ENCODE measurements at places on chromosomes 3 and 15.

- no peak for DNase-seq
Measured at GRCh38 chr15:93126599-93126998, 37.6 kb upstream of the RGMA start.

GRCh38 chr3:169389211-169389924, 274.1 kb downstream of the MECOM start:
- no peak for DNase-seq

DNA sequence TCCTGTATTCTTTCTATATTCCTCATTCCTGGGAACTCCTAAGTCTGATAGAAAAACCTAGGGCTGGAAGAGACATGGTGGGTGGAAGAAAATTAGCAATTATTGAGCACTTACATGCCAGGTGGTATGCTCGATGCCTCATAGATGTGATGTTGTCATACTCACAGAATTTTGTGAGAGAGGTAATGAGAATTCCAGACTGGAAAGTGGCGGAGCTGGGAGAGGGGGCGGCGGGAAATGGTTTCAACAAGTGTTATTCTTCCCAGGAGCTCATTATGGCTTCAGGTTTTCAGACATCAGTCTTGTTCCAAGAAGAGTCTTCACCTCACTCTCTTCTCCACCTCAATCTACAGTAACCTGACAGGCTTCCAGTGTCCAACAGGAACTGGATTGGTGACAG, 16.2 kb downstream of the TIMP4 start:
- no peak for DNase-seq

DNA sequence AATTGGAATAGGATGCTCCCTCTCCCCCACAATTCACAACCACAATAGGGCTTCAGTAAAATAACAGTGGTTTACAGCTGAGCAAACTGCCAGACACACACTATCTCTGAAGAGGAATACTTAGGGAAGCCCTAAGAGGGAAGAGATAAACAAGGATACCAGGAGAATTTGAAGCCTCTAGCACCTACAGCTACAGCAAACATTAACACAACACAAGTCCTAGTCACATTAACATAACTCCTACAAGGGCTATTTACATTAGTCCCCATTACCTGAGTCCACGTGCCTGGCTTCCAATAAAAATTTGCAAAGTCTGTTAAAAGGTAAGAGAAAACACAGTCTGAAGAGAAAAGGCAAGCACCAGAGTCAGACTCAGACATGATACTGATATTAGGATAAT, 346.9 kb upstream of the CDIN1 start:
- no peak for DNase-seq

DNA sequence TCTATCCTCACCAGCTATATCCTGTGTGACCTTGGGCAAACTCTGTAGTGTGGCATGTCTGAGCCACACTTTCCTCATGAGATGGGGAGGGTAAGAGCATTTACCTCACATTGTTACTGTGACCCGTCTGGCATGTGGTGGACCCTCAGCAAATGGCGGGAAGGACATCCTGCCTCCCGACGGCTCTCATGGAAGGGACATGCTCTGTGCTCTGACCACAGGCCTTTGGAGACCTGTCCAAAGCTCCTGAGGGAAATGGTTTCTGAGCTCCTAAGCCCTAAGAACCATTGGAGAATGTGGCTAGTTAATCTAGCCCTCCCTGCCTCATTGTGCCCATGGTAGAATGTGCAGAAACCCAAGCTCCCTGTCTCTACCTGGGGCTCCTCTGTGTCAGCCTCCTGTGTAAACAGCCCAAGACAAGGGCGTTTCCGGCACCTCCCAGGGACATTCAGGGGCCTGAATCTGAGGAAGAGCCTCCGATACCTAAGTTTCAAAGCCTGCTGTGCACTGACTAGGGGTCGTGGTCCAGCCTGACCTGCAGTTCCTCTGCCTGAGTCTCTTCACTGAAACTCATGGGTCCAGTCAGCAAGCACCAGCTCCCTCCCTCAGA, 29.0 kb downstream of the XYLB start:
- no peak for DNase-seq

DNA sequence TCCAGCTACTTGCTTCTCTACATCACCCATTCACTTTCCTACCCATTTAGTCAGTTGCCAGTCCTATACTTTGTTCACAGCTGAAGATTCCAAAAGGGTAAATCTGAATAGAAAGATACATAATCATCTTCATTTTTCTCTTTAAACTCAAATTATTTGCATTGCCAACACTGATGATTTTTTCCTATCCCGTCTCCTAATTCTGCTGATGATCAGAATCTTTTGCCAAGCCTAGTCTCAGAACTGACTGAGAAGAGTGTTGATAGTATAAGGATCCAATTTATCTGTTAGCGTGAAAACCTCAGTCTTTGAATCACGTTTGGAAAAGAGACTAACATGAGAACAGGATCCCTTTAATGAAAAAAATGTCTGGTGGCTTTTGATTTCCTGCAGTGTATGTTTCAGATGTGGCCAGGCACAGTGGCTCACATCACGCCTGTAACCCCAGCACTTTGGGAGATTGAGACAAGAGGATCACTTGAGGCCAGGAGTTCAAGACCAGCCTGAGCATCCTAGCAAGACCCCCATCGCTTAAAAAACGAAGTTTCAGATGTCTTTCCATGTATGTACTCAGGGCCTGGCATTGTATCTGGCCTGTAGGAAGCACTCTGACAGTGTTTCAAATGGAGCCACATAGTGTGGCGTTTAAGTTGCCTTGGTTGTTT, 169.4 kb downstream of the KLHL25 start:
- DNase-seq, result peak; percentile 55

DNA sequence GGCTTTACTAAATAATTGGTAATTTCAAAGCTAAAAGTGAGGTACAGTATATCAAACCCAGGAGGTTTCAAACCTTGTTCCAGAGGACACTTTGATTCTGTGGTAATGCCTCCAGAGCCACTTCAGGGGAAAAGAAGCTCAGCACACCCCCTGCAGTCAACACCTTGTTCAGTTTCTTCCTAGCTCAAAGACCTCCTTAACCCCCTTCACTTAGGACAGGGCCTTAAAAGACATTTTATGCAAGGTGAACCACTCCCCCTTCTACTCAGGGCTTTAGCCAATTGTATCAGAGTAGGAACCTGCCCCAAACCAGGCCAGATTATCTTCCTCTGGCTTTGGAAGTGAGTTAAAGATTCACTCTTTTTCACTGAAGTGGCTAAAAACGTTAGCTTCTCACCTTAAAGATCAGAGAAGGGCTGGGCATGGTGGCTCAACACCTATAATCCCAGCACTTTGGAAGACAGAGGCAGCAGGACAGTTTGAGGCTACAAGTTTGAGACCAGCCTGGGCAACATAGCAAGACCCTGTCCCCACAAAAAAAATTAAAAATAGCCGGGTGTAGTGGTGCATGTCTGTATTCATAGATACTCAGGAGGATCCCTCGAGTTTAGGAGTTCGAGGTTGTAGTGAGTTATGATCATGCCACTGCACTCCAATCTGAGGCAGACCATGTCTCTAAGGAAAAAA, 3.4 kb downstream of the DENND6A start:
- DNase-seq, result no peak

- no peak for DNase-seq
Measured at GRCh38 chr15:48896869-48897814, 19.2 kb downstream of the EID1 start.

DNA sequence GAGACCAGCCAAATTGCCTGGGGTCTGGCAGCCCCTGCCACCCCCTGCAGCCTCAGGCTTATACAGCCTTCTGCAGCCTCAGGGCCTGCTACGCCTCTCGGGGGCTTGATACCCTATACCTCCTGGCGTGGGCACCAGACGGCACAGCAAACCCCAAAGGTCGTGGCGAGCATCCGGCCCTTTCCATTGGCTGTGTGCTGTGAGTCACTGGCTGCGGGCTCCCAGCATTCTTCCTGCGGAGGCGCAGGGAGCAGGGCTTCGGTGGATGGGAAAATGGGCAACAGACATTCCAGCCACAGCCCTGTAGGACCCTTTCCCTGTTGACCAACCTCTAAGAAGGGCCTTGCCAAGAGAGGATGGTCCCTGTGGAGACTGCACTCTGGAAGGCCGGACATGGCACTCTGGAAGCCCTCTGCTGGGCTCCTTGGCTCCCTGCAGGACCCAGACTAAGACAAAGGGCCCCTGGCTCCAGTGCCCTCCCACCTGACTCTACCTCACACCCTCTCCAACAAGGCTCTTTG, 59.6 kb downstream of the ITGA11 start:
- DNase-seq, result no peak

DNA sequence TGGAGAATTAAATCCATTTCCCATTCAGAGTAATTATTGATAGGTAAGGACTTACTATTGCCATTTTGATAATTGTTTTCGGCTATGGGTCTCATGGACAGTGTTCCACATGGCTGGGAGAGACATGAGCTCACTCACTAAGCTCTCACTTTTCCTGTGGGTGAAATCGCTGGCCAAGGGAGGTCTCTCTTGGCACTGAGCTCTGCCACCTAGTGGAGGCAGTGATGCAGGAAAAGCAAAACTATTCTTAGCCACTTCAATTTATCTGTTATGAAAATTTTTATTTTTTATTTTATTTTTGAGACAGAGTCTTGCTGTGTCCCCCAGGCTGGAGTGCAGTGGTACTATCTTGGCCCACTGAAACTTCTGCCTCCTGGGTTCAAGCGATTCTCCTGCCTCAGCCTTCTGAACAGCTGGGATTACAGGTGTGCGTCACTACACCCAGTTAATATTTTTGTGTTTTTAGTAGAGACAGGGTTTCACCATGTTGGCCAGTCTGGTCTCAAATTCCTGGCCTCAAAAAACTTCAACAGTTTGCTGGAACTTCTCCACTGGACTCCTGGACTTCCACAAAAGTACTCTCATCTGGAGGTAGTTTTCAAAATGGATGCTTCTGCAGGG, 4.7 kb upstream of the RNF13 start:
- peak; percentile 67 for DNase-seq

GRCh38 chr15:25862071-25862471, 1.1 kb downstream of the ATP10A start:
- DNase-seq, result peak; percentile 19

DNA sequence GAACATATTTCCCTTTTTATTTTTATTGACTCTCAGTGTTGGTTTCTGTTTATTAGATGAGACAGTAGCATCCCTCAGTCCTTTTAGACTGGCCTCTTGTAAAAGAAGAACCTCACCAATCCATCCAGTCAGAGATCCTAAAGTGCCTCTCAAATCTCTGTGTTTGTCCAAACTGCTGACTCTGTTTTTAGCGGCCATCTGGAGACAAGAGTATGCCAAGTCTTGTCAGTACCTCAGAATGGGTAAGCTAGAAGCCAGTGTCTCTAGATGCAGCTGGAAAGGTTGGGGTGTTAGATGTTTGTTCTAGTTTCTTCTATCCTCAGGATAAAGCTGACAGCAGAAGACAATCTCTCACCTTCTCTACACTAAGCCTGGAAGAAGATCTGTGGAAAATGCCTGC, 537.7 kb upstream of the ZNF385D start:
- no peak for DNase-seq

GRCh38 chr15:47715856-47716445, 1.4 kb upstream of the SEMA6D start:
- DNase-seq, result no peak

GRCh38 chr3:170228093-170228766, 6.0 kb downstream of the PRKCI start:
- no peak for DNase-seq

- no peak for DNase-seq
Measured at GRCh38 chr3:112017091-112017490, 17.4 kb upstream of the TMPRSS7 start.

DNA sequence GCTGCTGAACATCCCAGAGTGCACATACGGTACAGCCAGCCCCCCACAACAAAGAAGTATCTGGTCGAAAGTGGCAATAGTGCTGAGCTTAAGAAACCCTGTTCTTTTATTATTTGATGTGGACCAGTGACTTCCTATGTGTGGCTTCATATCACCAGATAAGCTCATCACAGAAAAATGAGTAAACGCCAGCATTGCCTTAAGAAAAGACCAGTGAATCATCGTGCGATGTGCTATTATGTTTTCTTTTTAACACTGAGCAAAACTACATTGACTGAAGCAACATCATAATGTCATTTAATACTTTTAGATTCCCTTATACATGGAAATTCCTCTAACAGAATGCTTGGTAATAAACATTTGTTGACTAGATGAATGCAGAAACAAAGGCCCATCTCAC, 45.2 kb upstream of the ARRDC4 start:
- DNase-seq, result no peak

GRCh38 chr15:93948726-93949125, 282.6 kb upstream of the MCTP2 start:
- no peak for DNase-seq

GRCh38 chr15:80465626-80466005, 61.4 kb downstream of the ARNT2 start:
- DNase-seq, result no peak

- DNase-seq, result no peak
Measured at GRCh38 chr15:74752531-74752930, 3.9 kb downstream of the CYP1A2 start.

GRCh38 chr15:68276668-68277067, 877 bp upstream of the FEM1B start:
- no peak for DNase-seq

DNA sequence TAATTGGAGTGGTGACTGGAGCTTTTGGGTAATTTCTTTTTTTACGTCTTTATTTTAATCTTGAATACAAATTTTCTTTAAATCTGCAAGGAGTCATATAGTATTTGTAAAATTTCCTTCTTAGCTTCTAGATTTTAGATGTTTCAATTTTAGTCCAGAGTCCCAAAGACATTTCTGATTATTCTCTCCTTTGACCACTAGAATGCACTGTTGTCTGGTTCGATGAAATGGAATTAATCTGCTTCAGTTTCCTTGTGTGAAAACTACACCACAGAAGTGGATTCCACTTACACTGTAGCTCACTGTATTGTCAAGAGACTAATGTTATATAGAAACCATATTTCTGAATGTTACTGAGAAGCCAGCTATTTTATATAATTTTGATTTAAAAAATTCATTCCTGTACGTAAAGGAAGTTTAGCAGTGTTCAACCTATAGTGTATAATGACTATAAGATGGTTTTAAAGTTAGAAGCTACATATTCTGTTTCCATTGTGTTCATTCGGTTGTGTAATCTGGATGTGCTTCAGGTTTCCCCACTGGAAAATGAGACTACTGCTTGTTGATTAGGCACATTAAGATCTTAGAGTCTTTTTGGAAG, 6.1 kb downstream of the GRAMD1C start:
- peak; percentile 44 for DNase-seq

All from CD4-positive, alpha-beta T cell treated with Interleukin-10 for 1 hour (primary cell).